ENCODE measurements at places on chromosomes 11 and 22.

GRCh38 chr11:68293708-68294107 lies 18.7 kb upstream of the LRP5 start:
- DNase-seq: no peak

DNA sequence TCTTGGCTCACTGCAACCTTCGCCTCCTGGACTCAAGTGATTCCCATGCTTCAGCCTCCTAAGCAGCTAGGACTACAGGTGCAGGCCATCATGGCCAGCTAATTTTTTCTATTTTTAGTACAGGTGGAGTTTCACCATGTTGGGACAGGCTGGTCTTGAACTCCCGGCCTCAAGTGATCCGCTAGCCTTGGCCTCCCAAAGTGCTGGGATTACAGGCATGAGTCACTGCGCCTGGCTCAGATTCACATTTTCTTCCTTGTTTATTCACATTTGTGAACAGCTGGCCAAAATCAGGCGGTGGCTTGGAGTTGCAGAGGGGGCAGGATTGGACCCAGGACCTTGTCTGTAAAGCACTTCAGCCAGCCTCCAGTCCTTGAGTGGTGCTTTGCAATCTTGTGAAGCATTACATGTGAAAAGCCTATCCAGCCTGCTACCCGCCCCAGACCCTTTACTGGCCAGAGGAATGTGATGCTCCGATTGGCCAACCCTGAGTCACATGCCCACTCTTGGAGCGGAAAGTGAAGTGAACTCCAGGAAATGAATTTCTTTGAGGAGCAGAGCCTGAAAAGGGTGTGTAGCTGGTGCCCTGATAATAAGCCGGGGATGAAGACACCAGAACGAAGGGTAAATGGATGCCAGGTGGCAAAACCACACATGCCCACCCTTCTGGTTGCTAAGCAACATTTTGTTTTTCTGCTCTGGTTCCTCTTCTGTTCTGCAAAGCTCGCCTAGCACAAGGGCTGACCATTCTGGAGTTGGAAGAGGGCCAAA lies 62.6 kb upstream of the PTPRJ start:
- peak; percentile 81 for DNase-seq

DNA sequence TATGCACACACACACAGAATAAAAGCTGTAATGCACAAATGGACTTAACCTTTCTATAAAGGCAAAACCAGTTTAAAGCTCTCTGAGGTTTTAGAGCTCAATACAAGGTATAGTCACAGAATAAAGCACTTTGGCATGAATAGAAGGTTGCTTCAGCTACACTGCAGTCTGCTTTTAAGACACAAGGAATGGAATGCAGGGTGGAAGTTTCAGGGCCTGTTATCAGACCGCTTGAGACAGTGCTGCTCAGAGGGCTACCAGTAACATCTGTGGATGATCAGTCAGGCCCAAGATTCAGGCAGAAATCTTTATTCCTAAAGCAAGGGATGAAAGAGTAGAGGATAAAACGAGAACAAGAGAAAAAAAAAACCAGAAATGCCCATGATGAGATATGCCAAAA lies 46.7 kb downstream of the CD44 start:
- DNase-seq: no peak

GRCh38 chr11:113339929-113340589 lies 25.7 kb downstream of the TTC12 start:
- DNase-seq: peak; percentile 38

DNA sequence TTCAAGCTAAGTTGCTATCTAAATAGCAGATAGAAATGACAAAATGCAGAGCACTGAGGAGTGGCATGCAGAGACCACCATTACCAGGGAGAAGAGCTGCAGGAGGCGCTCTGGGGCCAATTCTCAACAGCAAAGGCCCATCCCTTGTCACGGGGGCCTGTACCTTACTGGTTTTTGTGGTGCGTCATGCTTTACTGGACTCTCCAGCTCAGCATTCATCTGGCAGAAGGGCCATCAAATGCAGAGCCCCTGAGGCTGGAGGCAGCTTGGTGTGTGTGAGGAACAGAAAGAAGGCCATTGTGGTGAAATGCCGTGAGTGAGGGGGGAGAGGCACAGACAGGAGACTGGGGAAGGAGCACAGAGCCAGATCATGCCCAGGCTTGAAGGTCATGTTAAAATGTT lies 56.5 kb upstream of the NAV2 start:
- DNase-seq: no peak

GRCh38 chr22:46082633-46083032 lies 67.7 kb upstream of the PPARA start:
- DNase-seq: no peak

DNA sequence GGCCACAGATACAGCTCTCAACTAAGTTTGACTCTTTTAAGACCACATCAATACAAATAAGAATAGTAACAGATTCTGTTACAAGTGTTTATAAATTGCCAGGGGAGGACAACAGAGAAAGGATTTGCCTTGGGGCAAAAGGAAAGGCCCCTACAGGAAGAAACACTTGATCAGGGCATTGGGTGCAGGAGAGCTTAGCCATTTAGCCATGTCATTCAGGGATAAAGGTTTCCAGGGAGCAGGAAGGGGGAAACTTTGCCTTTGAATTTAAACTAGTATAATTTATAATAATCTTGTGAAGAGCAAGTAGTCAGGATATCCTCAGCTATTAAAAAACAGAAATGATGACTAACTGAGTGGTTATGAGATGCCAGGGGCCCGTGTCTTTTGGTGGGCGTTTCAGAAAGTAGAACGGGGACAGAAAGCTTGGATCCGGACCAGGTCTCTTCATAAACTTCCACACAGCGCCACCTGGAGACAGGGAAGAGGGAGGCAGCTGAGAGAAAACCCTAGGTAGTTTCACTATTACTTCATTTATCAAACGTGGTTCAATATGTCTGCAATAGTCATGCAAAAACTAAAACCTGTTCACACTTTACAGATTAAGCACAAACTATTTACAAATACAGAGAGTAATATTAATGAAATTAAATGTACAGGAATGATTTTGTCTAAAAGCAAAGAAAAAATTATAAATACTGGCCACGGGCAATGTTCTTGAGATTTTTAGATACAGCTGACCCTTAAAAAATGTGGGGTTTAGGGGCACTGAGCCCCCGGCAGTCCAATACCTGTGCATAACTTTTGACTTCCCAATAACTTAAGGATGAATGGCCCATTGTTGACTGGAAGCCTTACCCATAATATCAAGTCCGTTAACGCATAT lies 11.0 kb upstream of the SLC5A4 start:
- DNase-seq: peak; percentile 41

DNA sequence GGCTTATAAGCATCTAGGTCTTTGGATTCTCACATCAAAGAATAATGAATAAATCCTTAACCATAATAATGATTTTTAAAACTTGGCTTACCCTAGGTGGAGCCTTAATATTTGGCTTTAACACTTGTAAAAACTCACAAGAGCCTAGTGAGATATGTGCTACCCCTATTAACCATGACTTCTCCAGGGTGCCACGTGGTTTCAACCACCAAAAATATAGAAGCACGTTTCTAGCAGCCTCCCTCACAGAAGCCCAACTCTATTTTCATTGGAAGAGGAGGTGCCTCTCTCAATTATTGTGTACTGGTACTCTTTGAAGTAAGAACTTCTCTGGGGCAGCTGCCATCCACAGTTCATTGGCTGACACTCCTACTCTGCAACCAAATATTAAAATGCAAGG lies 46.5 kb upstream of the GDPD4 start:
- no peak for DNase-seq

DNA sequence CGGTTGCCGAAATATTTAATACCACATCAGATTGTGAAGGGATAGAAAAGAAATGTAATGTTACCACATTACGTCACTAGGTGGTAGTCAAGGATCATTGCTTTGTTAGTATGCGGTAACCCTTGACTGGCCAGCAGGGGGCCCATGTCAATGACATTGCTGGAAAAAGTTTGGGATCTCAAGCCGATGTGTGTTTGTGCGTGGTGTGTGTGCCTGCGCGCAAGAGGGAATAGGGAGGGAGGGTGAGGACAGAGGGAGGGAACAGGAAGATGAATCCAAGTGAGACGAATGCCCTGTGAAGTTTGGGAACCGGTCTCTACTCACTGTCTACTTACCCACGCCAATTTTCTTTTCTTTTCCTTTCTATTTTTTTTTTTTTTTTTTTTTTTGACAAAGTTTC lies 10.7 kb upstream of the MRGPRX2 start:
- peak; percentile 73 for DNase-seq

DNA sequence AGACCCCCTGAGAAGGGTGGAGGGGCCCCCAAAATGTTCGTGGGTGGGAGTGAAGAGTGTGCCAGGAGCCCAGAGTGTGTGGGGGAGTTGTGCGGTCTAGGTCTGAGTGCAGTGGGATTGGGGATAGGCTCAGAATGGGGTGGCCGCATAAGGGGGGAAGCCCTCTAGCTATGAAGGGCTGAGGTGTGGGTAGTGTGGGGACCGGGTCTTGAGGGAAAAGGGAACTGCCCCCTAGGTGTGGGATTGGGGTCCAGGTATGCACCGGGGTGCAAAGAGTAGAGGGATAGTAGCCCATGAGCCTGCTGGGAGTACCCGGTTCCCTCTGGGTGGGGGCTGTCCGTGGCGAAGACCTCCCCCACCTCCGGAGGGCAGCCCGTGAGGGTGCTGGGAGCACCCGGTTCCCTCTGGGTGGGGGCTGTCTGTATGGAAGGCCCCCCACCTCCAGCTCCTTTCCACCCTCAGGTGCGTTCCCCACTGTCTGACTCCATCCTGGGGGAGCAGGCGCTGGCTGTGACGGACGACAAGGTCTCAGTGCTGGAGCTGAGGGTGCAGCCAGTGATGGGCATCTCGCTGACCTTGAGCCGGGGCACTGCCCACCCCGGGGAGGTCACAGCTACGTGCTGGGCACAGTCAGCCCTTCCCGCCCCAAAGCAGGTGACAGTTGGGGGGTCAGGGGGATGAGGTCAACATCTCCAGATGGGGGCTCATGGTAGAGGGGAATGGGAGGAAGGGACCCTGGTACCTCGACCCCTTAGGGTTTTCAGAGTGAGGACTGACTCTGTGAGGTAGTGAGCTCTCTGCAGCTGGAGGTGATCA lies 10.7 kb downstream of the TMEM132A start:
- DNase-seq: no peak

GRCh38 chr11:78532991-78533390 lies 41.7 kb downstream of the NARS2 start:
- no peak for DNase-seq

DNA sequence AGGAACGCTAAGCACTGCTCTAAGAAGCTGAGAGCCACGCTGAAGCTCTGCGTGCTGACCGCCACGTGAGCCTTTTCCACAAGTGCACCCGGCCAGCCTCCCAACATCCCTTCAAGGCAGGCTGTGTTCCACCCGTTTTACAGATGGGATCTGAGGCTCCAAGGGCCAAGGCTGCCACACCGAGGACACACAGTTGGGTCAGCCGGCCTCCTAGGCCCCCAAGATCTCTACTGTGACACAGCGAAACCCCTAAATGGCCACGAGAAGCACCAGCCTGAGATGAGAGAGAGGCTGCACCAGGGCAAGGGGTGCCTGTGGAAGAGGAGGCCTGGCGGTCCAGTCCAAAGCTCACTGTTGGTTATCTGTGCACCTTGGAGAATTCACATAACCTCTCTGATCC lies 11.8 kb upstream of the CD5 start:
- DNase-seq: no peak

GRCh38 chr22:48568736-48569330 lies 1258.8 kb downstream of the BRD1 start:
- no peak for DNase-seq

DNA sequence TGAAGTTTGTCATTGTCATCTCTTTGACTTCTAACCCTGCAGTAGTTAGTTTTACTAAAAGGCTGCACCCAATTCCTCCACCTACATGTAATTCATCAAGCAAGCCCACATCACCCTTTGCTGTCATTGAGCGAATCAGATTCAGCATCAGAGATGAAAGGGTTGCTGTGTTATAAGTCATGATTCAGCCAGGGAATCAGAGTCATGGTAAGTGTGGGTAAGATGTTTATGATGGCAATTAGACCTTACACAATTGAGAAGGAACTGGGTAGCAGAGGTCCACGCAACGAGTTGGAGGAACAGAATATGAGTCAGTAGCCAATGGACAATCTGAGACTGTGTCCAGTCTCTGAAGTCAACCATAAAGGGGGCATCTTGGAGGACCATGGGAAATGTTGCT lies 162.8 kb upstream of the SNX19 start:
- DNase-seq: no peak

GRCh38 chr11:110128161-110128560 lies 35.0 kb downstream of the ZC3H12C start:
- peak; percentile 35 for DNase-seq

DNA sequence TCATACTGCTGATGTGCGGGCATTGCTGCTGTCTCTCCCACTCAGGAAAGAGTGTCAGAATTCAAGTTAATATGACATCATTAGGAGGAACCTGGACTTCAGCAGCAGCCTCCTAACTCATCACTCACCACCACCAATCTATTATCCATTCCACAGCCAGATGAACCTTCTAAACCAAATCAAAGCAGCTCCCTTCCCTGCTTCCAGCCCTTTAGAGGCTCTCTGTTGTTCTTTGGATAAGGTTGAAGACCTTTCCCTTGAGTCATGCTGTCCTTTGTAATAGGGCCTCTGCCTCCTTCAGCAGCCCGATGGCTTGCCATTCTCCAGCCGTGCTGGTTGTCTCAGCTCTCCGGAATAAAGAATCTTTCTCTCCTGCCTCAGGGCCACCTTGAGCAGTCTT lies 301.3 kb downstream of the DDX10 start:
- no peak for DNase-seq

DNA sequence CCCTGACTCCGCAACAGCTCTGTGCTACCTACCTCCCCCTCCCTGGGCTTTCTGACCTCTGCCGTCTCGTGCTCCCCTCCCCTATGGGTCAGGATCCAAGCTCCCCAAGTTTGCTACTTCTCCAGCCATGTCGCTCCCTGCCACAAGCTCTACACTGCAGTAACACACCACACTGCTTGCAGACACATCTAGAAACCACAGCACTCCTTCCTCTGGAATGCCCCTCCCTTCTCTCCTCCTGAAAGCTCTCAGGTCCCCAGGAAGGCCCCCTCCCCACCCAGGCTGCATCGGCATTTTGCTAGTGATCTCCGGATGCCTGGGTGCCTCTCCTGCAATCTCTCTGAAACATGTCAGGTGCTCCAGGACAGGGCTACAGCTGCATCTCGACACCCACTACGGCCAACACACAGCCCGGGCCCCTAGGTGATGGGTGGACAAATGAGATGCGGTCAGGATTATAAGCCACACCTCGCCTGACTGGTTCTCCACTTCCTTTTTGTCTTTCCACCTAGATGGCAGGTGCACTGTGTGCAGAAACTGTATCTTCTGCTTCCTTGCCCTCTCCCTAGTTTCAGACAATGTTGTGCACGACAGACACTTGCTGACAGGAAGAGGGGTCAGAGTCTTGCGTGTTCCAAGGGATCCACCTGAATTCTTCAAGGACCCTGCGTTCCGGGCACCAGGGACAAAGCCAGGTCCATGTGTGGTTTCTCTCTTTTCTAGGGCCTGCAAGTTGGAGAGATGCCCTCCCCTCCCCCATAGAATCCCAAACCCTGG lies 22.9 kb downstream of the RPUSD4 start:
- no peak for DNase-seq
